ENCODE measurements at places on chromosomes 2 and 18.

DNA sequence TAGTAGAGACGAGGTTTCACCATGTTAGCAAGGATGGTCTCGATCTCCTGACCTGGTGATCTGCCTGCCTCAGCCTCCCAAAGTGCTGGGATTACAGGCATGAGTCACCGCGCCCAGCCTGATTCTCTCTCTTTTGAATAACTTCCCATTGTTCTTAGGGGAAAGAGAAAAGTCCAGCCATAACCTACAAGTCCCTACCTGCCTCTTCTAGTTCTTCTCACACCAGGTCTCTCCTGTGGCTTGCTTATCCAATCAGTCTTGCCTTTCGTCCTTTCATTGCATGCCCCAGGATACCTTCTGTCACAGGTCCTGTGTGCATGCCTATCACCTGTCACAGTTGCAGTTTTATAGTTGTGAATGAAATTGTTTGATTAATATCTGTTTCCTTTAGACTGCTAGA is 148.1 kb downstream of the SLC4A3 start:
- DNase-seq, result no peak

- peak; percentile 74 for DNase-seq
These were observed 489.9 kb downstream of the NYAP2 start for GRCh38 chr2:225889452-225889851.

DNA sequence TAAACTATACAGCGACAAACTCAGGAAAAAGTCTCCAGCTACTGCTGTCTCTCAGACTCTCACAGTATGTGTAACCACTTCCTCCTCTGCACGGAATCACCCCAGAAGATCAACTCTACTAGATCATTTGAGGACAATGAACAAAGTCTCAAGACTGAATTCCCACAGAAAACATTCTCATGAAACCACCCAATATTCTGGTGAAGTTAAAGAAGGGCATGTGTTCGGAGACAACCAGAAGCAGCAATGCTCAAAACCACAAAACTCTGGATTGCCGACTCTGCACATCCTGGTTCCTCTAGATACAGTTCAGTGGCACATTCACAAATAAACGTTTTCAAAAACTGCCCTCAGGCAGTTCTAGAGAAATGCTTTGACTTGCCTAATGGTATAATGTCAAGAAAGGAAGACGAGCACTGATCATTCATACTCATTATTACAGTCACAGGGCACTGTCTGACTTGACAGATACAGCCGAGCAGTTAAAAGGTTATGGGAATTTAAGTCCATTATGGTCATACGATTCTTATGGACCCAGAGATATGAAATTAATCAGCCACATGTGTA is 91.9 kb upstream of the STK17B start:
- no peak for DNase-seq

DNA sequence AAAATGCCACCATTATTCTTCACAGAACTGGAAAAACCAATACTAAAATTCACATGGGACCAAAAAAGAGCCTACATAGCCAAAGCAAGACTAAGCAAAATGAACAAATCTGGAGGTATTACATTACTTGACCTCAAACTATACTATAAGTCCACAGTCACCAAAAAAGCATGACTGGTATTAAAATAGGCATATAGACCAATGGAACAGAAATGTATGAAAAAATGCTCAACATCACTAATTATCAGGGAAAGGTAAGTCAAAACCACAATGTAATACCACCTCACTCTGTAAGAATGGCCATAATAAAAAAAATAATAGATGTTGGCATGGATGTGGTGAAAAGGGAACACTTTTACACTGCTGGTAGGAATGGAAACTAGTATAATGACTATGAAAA is 158.6 kb downstream of the CDH2 start:
- DNase-seq, result no peak

GRCh38 chr2:33477473-33478468 is 1.3 kb downstream of the RASGRP3 start:
- no peak for DNase-seq

DNA sequence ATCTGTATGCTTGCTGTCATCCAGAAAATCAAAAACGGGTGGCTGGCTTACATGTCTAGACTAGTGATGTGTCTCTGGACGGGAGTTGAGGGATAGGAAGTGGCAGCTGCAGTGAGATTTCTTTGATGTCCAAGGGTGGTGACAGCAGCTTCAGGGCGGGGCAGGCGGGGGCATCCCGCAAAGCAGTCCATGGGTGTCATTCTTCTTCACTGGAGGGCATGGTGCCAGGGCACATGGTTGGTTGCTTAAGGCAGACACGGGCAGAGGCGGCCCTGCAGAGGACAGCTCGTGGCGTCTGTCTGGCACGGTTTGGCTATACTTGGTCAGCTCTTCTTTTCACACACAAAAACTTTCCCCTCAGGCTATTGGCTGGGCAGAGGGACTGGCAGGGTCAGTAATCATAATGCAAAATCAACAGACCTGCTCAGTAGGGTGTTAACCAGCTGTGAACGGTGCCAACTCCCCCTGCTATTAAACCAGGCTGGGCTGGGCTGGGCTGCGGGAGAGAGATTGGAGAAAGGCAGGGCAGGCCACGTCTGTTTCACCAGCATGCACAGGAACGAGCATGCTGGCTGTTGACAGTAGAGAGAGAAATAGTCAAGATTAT is 63.7 kb downstream of the COL4A3 start:
- DNase-seq, result peak; percentile 33

DNA sequence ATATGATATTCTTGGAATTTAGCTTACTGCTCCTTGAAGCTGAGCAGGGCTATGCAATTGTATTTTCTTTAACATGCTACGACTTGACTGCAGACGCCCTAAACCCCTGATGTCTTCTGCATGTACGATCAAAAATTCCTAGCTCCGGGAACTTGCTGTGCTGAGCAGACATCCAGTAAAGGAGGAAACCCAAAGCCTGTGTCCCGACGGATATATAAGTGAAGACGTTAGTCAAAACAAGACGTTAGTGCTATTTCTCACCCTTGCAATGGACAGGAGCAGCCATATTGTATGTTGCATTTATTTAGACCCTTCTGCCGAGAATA is 51.5 kb downstream of the SETBP1 start:
- DNase-seq, result no peak

GRCh38 chr2:241925821-241926441 is 56.4 kb downstream of the RTP5 start:
- DNase-seq, result no peak

GRCh38 chr18:13051159-13051558 is 60.0 kb downstream of the CEP192 start:
- no peak for DNase-seq

DNA sequence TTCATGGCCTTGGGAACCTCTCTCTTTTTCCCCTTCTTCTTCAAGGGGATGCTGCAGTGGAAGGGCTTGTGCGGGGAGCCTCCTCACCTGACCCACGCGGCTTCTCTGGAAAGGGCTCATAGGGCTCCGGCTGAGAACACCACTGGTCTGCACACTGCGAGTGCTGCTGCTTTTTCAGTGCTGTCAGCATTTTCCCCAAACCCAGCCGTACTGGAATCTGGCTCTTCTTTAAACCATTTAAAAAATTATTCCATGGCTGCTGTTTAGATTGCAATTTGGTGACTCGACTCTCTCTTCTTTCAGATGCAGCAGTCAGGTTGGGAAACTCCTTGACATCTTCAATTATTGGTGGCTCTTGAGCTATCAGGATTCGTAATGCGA is 272.6 kb upstream of the DSEL start:
- DNase-seq, result no peak

DNA sequence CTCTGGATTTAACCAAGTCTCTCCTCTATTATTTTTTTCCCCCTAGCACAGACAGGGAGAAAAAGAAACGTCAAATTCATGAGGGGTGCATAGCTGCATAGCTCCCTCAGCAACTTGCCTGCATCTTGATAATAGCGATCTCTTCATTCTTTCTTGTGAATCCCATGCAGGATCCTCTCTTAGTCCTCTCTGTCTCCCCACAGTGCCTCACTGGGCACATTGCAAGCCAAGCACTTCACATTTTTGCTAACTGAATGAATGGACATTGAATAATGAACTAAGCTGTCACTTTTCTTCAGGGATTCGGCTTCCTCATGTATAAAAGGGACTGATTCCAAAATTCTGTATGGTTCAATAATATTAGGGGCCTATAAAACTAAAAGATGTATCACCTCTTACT is 2.9 kb upstream of the EPB41L3 start:
- DNase-seq, result peak; percentile 73

DNA sequence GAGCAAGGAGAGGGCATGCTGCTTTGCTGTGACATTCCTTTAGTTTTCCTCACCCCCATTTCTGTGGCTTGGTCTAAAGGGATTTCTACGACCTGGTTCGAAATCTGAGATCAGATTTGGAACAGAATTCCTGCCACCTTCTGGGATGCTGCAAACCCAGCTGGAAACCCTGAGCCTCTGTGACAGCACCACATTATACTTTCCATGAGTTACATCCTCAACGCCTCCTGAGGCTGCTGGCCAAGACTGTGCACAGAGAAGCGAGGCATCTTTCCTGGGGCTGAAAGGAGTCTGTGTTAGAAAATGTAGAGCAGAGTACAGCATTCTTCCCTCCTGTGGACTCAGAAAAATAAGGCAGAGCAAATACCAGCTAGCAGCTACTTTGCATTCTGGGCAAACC is 138.1 kb upstream of the CHAC2 start:
- no peak for DNase-seq

Data from GM03348 (cell line).